ENCODE measurements at places on chromosomes 7 and 10.
A peak's percentile ranks its signal among the peaks of the same experiment; 100 is the strongest.

GRCh38 chr10:47038881-47039561 is 127.8 kb downstream of the PTPN20 start:
- DNase-seq: no peak

GRCh38 chr10:63922468-63923284 is 401.5 kb downstream of the REEP3 start:
- DNase-seq: no peak

DNA sequence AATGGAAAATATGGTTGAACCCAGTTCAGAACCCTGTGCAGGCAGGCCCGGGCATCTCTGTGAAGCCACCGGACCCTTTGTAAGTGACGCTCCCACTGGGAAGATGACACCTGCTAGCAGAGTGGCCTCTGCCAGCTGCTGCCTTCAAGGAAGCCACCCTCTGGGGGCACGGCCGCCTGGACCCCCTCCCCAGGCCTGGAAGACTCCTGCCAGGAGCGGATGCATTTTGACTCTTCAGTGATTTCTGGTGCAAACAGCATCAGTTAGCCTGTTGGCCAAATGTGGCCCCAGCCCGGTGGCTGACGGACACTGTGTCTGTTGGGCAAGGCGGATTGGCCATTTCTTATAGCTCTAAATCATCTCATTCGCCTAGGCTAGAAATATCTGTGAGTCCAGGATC is 514.1 kb upstream of the FOXK1 start:
- DNase-seq: no peak

- peak; percentile 50 for DNase-seq
Observed at GRCh38 chr7:102306916-102307677, 20.4 kb downstream of the SH2B2 start.

- DNase-seq: no peak
Observed at GRCh38 chr7:137975768-137976167, 26.1 kb downstream of the CREB3L2 start.

GRCh38 chr7:131285556-131285955 is 42.1 kb upstream of the MKLN1 start:
- no peak for DNase-seq

Measured in astrocyte of the spinal cord (primary cell).